ENCODE measurements at places on chromosomes 5 and 9. TPM values are rescaled to one million over a fixed set of nuclear protein-coding genes. Genes with fewer than 3 reads are reported as not detected.

DNA sequence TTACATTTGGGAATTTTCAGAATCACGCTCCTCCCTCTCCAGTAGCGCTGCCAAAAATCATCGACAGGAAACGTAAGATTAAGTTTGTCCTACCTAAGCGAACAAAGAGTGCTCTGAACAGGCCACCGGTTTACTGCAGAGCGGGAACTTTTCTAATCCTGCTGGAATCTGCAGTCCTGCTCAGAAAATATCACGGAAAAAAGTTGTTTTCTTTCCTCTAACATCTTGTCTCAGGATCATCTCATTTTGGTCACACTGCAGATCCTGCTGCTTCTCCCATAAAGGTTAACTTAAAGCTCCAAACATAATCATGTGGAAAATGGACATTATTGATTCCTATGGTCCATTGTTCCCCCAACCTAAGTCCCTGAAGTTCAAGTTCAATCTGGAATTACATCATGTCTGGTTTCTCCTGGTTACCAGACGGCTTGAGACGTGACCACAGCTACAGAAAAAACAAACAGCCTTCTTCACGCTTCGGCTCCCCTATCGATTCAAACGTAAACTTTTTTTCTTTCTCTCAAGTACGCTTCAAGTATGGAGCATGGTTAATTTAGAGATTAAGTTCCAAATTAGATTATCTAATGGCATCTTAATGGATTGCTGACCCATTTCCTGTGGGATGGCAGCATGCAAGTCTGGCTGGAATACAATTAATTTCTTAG, 217.6 kb downstream of the NFIB start:
- peaks cover 14% of the 10 kb centered on the region for H3K4me1 ChIP-seq
- H3K4me3 ChIP-seq = no peak overlapping the region
- H3K27me3 ChIP-seq = no peaks in the 10 kb centered on the region

GRCh38 chr5:144281784-144282183, 111.1 kb downstream of the KCTD16 start:
- no peaks in the 10 kb centered on the region for H3K4me1 ChIP-seq
- no peak overlapping the region for H3K4me3 ChIP-seq
- no peak overlapping the region for H3K27ac ChIP-seq
- no peak for DNase-seq

- peaks cover 3% of the 10 kb centered on the region for H3K27me3 ChIP-seq
- H3K4me3 ChIP-seq = no peak overlapping the region
These were observed 37.1 kb downstream of the DMRT2 start for GRCh38 chr9:1087120-1087881.

DNA sequence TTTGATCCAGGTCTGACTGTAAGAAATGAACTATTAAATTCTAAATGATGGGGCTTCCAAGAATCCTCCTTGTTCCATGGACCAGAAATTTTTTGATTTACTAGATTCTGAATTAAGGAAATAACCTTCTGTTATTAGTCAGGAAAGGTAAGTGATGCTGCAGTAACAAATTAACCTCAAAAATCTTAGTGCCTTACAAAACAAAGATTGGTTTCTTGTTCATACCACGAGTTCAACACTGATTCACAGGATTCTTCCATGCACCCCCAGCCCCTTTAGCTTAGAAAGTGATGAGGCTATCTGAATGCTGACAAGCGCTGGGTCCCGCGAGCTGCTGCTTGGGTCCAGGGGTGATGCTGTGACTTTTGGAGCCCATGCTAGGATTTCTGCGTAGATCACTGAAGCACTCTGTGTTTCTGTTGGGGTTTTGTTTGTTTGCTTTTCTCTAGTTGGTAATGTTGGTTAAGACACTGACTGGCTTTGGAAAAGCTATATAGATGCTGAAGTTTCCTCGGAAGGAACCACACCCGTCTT, 52.3 kb downstream of the COL15A1 start:
- H3K27ac ChIP-seq = no peak overlapping the region
- DNase-seq = no peak
- H3K36me3 ChIP-seq = no peaks in the 10 kb centered on the region

- no peak overlapping the region for H3K27ac ChIP-seq
- no peak overlapping the region for H3K4me3 ChIP-seq
- H3K27me3 ChIP-seq = no peaks in the 10 kb centered on the region
- no peaks in the 10 kb centered on the region for H3K36me3 ChIP-seq
- H3K4me1 ChIP-seq = no peaks in the 10 kb centered on the region
- no peak for DNase-seq
These were observed 55.0 kb upstream of the C9orf72 start for GRCh38 chr9:27628311-27628710.

- H3K4me1 ChIP-seq = no peaks in the 10 kb centered on the region
- no peaks in the 10 kb centered on the region for H3K27me3 ChIP-seq
- H3K27ac ChIP-seq = no peak overlapping the region
These were observed 191.7 kb upstream of the NR3C1 start for GRCh38 chr5:143594902-143595818.

DNA sequence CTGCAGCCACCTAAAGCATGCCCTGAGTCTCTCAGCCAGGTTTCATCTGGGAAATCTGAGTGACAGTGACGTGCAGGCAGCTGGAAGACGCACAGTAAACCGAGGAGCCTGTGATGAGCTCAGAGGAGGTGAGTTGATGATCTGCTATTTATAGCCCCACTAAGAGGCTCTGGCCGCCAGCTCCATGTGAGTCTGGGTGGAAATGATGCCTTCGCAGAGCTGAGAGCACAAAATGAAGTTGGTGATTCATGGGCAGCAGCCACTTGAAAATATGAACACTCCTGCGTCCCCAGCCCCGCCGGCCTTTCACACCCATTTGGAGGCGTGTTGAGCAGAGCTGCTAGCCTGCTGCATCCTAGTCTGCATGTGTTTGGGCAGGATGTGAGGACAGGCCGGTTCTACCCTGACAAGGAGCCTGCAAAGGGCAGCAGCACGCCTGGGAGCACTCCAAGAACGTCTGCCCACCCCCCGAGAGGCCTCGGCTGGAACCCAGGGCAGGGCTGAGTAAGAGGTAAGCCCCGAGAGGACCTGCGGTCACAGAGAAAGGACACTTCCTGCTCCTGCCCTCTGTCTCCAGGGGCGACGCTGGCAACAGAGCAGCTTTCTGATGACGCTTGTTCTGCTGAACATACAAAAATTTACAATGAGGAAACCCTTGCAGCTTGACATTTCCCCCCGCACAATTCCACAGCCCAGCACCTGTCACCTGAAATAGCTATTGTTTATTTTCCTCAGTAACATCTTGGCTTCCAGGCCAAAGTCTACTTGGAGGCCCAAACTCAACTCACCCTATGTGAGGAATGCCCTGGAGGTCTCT, 25.1 kb upstream of the CDKN2AIPNL start:
- H3K4me1 ChIP-seq = peaks cover 16% of the 10 kb centered on the region
- no peaks in the 10 kb centered on the region for H3K36me3 ChIP-seq
- peak; percentile 75 for DNase-seq
- peak overlapping the region; percentile 61 for H3K27ac ChIP-seq

GRCh38 chr5:115389799-115390382, 93.4 kb upstream of the CCDC112 start:
- no peak overlapping the region for H3K27ac ChIP-seq
- no peaks in the 10 kb centered on the region for H3K27me3 ChIP-seq
- H3K36me3 ChIP-seq = no peaks in the 10 kb centered on the region
- DNase-seq = no peak

- DNase-seq = no peak
- no peak overlapping the region for H3K4me3 ChIP-seq
- peaks cover 3% of the 10 kb centered on the region for H3K4me1 ChIP-seq
These were observed 153.5 kb upstream of the S1PR3 start for GRCh38 chr9:88837731-88838130.

GRCh38 chr5:1805736-1806135, 4.5 kb downstream of the NDUFS6 start:
- no peaks in the 10 kb centered on the region for H3K27me3 ChIP-seq
- peaks cover 36% of the 10 kb centered on the region for H3K4me1 ChIP-seq
- no peak overlapping the region for H3K27ac ChIP-seq
- no peak overlapping the region for H3K4me3 ChIP-seq
- peaks cover 49% of the 10 kb centered on the region for H3K36me3 ChIP-seq

DNA sequence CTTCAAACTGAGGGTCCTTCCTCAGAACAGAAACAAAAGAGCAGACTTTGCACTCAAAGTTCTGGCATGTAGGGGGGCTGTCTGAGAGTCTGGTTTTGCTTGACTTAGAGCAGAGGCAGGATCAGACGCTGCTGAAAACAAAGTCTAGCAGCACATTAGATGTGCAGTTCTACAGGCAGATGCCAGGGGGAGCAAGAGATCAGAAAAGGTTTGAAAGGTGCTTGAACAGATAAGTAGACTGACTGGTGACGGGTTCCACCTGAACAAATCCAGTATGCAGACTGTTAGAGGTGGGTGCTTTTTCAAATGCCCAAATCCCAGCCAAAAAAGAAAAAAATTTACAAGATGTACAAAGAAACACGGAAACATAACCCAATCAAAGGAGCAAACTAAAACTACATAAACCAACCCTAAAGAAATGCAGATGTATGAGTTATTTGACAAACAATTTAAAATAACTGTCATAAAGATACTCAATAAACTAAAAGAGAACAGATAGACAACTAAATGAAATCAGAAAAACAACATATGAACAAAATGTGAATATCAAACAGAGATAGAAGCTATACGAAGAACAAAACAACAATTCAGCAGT, 194.7 kb upstream of the FREM1 start:
- no peaks in the 10 kb centered on the region for H3K4me1 ChIP-seq
- no peaks in the 10 kb centered on the region for H3K27me3 ChIP-seq
- H3K4me3 ChIP-seq = no peak overlapping the region
- peak; percentile 46 for DNase-seq
- H3K27ac ChIP-seq = no peak overlapping the region
- no peaks in the 10 kb centered on the region for H3K36me3 ChIP-seq

DNA sequence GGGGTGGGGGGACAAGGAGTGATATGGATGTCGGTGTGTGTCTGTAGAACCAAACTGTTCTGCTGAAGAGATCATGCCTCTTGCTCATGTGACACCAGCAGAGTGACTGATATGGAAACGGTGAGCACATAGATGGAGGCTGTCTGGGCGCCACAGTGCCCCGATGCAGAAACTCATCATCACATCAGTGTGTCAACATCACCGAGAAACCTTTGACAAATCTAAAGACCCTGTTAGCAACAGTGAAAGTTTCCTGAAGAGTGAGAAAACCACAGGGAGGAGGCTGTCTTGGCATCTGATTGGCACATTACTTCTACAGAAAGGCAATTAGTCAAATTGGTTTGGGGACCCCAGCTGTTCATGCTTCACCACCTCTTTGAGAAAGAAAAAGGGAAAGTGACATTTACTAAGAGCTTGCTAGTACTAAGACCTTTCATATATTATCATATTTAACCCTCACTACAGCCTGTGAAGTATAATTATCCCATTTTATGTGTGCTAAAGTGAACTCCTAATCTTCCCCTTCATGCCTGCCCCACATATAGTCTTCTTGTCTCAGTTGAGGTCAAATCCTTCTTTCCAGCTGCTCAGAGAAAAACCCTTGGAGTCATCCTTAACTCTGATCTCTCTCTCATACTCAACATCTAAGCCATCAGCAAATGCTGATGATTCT, 25.6 kb downstream of the CSF2 start:
- no peak overlapping the region for H3K4me3 ChIP-seq
- no peaks in the 10 kb centered on the region for H3K27me3 ChIP-seq
- no peak overlapping the region for H3K27ac ChIP-seq
- no peak for DNase-seq

- H3K27ac ChIP-seq = no peak overlapping the region
- DNase-seq = no peak
- no peaks in the 10 kb centered on the region for H3K27me3 ChIP-seq
- H3K4me3 ChIP-seq = no peak overlapping the region
- no peaks in the 10 kb centered on the region for H3K4me1 ChIP-seq
These were observed 37.8 kb downstream of the EXD3 start for GRCh38 chr9:137385061-137385655.

- H3K27me3 ChIP-seq = no peaks in the 10 kb centered on the region
- peak; percentile 81 for DNase-seq
- no peak overlapping the region for H3K4me3 ChIP-seq
- no peak overlapping the region for H3K27ac ChIP-seq
- no peaks in the 10 kb centered on the region for H3K36me3 ChIP-seq
These were observed 46.2 kb downstream of the PCA3 start for GRCh38 chr9:76810377-76810957.

DNA sequence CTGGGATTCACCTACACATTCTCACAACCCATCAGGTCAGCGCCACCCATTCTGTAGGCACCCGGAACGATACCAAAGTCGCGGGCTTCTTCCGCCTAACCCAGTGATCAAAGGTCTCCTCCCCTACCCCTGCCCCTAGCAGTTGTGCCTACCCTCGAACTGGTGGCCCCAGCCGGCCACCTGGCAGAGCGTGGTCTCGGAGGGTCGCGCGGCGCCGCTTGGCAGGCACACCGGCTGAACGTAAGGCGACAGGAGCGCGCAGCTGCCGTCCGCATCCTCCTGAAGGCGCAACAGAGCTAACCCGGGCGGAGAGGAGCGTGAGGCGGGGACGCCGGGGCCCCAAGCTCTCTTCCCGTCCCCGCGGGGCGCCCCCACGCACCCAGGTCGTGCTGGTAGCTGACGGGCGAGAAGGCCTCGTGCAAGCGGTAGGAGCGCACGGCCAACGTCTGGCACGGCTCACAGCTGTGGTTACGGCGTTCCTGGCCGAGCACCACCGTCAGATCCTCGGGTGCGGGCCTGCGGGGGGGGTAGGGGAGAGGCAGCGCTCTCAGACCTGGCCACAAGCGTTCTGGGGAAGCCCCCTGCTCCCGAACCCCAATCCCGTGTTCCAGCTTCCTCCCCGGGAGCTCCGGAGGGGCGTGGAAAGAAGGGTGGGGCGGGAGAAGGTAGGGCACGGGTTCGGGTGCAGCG, 2.8 kb upstream of the PFN3 start:
- DNase-seq = no peak
- no peaks in the 10 kb centered on the region for H3K36me3 ChIP-seq
- no peaks in the 10 kb centered on the region for H3K4me1 ChIP-seq
- peak overlapping the region; percentile 38 for H3K4me3 ChIP-seq
- no peak overlapping the region for H3K27ac ChIP-seq

- H3K36me3 ChIP-seq = no peaks in the 10 kb centered on the region
- H3K27ac ChIP-seq = no peak overlapping the region
- H3K27me3 ChIP-seq = no peaks in the 10 kb centered on the region
- H3K4me3 ChIP-seq = no peak overlapping the region
These were observed 89.6 kb downstream of the MUSK start for GRCh38 chr9:110758201-110758600.

DNA sequence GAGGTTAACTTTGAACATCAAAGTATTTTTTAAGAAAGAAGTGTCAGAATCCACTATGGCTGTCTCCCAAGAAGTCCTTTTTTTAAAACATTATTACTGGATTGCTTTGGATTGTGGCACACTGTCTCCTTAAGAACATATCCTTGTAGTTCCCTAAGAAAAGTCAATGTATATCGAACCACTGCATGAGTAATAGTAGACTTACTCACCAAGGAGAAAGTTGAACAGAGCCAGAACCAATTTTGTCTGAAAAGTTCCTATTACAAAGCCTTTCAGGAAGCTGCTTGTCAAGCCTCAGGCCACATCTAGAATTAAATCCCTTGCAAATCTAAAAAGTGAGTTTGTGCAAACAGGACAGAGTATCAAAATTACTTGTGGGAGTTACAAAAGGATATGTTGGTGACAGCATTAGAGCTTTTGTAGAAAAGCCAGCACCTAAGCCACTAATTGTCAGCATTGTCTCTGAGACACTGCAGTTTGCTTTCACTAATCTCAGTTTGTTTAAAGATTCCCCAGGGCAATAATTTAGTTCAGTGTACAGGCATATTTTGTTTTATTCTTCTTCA, 195.4 kb downstream of the MPDZ start:
- no peak for DNase-seq
- no peaks in the 10 kb centered on the region for H3K27me3 ChIP-seq
- no peaks in the 10 kb centered on the region for H3K4me1 ChIP-seq

LECT2 gene
- not detected for polyA plus RNA-seq

PCDH12 gene
- polyA plus RNA-seq = 0.44 TPM

TRIM32 gene
- 18.3 TPM for polyA plus RNA-seq

N4BP3 gene
- 6.1 TPM for polyA plus RNA-seq

ABO gene
- not detected for polyA plus RNA-seq

FAM200C gene
- 10.5 TPM for polyA plus RNA-seq
